ENCODE measurements at places on chromosomes 4 and X.

- no peak for DNase-seq
Observed at GRCh38 chrX:132101799-132102198, 26.0 kb downstream of the FRMD7 start.

- DNase-seq, result no peak
Observed at GRCh38 chr4:55547918-55548317, 1.2 kb upstream of the CLOCK start.

GRCh38 chr4:122996350-122996749, 74.0 kb upstream of the NUDT6 start:
- DNase-seq, result no peak

GRCh38 chr4:119489305-119489704, 139.3 kb downstream of the PDE5A start:
- DNase-seq, result no peak

GRCh38 chr4:37747772-37748330, 61.7 kb upstream of the RELL1 start:
- no peak for DNase-seq

DNA sequence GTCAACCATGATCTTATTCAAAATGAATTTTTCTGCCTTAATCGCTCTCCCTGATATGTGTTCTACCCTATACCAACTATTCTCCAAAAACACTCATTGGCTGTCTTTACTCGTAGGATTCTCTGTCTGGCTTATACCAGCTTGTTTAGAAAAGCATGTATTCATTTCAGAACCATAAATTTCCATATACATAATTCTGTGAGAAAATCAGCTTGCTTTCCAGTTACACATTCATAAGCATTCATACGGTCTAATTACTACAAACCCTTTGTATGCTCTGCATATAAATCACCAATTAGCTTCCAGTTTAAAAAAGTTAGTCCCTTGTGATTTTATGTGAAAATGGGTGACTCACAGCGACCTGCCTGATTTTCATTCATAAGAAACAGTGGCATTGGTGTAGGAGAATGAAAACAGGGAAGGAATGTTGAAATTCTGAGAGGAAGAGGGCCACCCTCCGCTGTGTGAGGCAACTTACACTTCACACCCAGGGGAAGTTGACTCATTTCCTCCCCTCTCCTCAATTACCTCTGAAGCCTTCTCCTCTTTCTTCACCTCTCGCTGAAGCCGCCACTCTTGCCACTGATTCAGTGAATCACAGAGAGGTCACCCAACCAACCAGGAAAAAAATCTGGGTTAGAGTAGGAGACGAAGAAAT, 63.3 kb downstream of the MEPE start:
- DNase-seq, result peak; percentile 55

GRCh38 chr4:16113741-16114140, 29.9 kb upstream of the PROM1 start:
- DNase-seq, result no peak

GRCh38 chr4:99215521-99215920, 3.5 kb downstream of the ADH6 start:
- DNase-seq, result no peak

GRCh38 chr4:173088144-173088543, 80.5 kb upstream of the GALNT7 start:
- no peak for DNase-seq

GRCh38 chrX:73839152-73839551, 276.2 kb downstream of the CHIC1 start:
- DNase-seq, result no peak

Measured in activated CD4-positive, alpha-beta T cell treated with anti-CD3 and anti-CD28 coated beads, Interleukin-2, Interleukin-6, amounts not matched to agents 100 ng/mL and 50 ng/mL, durations not matched to agents 16 hours and 8 hours (primary cell).